ENCODE measurements at places on chromosomes 6 and 20. TPM values are rescaled to one million over a fixed set of nuclear protein-coding genes. Genes with fewer than 3 reads are reported as not detected.

DNA sequence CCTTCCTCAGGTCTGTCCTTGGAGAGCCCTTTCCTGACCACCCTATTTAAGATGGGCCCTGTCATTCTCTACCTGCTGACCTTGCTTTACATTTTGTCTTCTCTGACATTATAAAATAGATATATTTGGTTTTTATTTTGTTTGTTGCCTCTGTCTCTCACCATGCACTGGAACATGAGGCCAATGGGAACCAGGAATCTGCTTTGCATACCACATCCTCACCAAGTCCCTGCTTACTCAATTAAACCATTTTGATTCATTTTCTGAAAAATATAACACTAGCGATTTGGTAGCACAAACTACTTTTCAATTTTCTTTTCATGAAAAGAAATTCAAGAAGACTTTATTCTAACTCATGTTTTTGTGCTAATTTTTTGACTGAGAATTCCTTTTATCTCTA is 32.8 kb upstream of the POPDC3 start:
- no peak for DNase-seq

The AKAP12 gene
- polyA plus RNA-seq, result 5.7 TPM

- DNase-seq, result no peak
These were observed 2.2 kb downstream of the HSPA1B start for GRCh38 chr6:31829633-31830283.

The KCNB1 gene
- polyA plus RNA-seq, result 0.99 TPM

DNA sequence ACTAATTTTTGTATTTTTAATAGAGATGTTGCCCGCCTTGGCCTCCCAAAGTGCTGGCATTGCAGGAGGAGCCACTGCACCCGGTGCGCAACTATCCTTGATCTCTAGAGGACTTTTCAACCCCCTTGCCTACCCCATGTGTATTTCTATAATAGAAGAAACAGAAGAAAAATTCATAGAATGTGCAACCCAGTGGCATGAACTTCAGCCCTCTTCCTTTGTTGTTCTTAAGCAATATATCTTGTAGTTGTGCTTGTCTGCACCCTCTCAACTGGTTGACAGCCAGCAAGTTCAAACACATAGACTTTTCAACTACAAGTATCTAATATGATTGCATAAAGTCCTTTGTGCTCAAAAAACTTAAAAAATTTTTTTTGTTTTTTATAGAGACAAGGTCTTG is 72.3 kb upstream of the NCOA3 start:
- DNase-seq, result no peak

The SLC17A1 gene
- polyA plus RNA-seq, result not detected
